Stimulated activated CD4-positive, alpha-beta T cell treated with anti-CD3 and anti-CD28 coated beads, Interleukin-1b, Interleukin-23, amount 100 ng/mL, for 1 hour (primary cell): ENCODE measurements at places on chromosomes 7 and 10.

- no peak for DNase-seq
Measured at GRCh38 chr7:138852469-138852868, 54.5 kb upstream of the ATP6V0A4 start.

DNA sequence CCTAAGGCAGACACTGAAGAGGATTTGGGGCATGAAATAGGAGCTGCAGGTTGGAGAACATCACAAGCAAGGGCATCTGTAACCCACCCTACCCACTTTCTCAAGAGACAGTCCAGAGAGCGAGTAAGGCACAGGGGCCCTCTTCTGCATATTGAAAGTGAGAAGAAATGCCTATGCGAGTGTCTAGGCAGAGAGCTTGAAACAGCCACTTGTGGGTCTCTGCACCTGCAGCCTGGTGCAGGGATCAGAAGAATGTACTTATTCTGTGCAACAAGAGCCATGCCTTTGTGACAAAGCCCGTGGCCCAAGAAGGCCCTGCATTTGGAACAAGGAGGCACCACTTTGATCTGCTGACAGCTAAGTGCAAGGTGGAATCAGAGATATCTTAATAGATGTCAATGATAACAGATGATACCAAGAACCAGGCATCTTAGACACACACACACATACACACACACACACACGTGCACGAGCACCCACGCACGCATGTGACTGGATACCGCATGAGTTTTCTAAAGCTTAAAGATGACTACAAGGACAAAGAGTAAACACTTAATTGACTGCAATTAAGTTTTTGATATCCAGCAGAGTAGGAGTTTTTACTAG is 89.3 kb downstream of the NPSR1 start:
- DNase-seq = no peak

DNA sequence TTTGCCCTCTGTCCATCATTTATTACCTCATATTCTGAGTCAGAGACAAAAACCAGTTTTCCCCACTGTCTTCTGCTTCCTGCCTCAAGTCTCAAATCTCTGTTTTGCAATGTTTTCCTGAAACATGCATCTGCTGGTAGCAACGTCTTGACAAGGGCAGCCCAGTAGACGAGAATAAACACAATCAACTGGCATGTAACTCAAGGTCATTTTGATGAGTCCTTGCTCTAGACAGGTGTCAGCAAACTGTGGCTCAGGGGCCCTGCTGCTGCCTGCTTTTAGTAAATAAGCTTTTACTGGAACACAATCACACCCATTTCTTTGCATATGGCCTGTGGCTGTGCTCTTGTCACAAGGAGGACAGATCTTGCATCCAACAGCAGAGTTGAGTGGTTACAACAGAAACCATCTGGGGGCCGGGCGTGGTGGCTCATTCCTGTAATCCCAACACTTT is 59.8 kb downstream of the ITIH5 start:
- DNase-seq = no peak

DNA sequence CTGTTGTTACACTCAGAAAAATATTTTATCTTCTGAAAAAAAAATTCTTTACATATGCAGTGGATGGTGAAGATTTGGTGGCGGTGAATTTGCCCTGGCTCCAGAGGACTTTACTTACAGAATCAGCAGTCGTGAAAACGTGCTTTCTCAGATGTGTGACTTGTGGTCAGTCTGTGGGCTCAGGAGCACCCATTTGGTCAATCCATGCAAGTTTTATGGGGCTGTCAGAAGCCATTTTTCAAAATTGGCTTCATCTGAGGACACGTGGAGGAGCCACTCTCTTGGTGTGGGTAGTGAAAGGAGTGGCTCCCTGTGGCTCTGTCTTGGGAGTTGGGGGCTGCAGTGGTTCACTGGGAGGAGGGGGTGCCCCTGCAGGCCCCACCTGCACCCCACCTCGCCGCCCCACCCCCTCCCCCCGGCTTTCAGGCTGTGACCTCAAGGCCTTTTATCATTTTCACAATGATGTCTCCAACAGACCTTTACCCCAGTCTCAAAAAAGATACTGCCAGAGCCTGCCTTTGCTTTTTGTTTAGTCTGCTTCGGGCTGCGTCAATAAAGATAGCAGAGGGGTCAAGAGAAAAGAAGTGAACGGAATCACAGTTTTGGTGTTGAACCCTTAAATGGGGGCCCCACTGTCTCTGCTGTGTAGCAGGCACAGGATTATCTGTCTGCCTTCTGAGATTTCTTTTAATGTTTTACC is 137.4 kb downstream of the MGMT start:
- DNase-seq = no peak

DNA sequence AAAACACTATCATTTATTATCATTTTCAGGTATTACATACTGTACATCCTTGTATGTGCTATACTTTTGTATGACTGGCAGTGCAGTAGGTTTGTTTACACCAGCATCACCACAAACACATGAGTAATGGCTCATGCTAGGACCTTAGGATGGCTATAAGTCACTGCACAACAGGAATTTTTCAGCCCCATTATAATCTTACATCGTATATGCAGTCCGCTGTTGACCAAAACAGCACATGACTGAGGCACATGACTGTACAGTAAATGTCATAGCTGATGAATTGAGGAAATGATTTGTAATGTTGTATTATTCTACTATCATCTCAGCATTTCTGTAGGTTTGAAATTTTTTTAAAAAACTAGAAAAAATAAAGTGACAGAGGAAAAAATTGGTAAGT is 38.6 kb downstream of the BPGM start:
- no peak for DNase-seq

GRCh38 chr10:30330497-30331168 is 18.4 kb downstream of the MTPAP start:
- no peak for DNase-seq

DNA sequence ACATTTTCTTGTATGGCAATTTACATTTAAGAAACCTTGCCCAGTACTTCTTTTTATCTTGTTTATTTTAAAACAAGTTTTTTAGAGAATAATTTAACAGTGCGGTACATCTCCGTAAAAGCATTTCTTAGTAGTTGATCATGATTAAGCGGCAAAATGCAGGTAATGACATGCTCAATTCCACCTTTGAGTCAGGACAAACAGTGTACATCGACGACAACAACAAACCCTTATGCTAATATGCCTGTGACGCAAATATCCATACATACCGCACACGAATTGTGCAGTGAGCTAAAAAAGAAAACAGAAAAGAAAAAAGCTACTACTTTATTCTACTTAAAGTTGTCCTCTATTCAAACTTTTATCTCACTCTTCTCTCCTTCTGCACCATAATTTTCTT is 1.9 kb downstream of the MAGI2 start:
- no peak for DNase-seq

DNA sequence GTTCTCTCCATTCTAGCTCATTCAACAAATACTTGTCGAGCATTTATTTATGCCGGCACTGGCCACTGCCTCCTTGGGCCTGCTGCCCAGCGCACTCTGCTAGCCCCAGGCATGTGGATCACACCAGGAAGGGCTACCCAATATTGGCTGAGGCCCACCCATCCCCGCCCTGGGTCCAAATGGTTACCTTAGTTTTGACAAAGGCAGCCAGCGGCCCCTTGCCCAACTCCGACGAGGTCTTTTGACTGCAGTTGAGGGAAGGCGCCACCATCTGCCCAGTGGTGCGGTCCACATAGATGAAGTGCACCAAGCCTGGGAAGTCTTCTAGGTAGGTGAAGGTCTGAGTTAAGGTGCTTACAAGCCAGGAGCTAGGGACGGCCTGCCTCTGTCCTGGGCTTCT is 7.2 kb upstream of the PYROXD2 start:
- DNase-seq = no peak

- no peak for DNase-seq
Measured at GRCh38 chr7:41415471-41416207, 287.3 kb downstream of the INHBA start.

- DNase-seq = no peak
Measured at GRCh38 chr7:142425281-142425680, 167.4 kb upstream of the PRSS58 start.

GRCh38 chr7:1099154-1099542 is 11.2 kb downstream of the GPER1 start:
- DNase-seq = no peak
